ENCODE measurements at places on chromosomes 2 and 18. TPM values are rescaled to one million over a fixed set of nuclear protein-coding genes. Genes with fewer than 3 reads are reported as not detected.

GRCh38 chr2:11810237-11810977 is 64.0 kb downstream of the LPIN1 start:
- no peak for DNase-seq

GRCh38 chr2:25155401-25155800 is 13.0 kb downstream of the POMC start:
- DNase-seq = no peak

The UGT1A10 gene
- total RNA-seq = 12.4 TPM

DNA sequence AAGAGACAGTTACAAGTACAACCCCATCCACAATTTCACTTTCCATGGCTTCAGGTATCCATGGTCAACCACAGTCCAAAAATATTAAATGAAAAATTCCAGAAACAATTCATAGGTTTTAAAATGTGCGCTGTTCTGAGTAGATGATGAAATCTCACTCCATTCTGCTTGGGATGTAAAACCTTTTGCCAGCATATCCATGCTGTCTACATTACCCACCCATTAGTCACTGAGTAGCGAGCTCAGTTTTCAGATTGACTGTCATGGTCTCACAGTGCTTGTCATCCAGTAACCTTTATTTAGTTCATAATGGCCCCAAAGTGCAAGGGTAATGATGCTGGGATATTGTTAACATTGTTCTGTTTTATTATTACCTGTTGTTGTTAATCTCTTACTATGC is 40.5 kb downstream of the SMAD4 start:
- no peak for DNase-seq

- no peak for DNase-seq
These were observed 32.5 kb upstream of the CD28 start for GRCh38 chr2:203673933-203674332.

- DNase-seq = no peak
These were observed 1420.3 kb upstream of the PIK3C3 start for GRCh38 chr18:40534723-40535122.

DNA sequence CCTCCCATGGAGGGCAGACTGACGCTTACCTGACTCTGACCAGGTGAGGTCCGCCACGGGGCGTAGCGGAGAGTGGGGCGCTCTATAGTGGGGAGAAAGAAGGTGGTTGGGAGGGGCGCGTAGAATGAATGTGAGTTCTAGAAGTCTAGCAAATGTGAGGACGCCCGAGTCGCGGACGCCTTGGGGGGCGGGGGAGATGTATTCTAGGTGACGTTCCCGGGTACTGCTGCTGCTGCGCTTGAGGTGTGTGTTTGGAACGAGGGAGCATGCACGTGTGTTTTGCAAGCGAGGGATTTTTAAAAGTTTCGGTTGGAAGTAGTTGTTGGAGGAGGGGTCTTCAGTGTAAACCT is 758 bp downstream of the RIF1 start:
- DNase-seq = no peak

DNA sequence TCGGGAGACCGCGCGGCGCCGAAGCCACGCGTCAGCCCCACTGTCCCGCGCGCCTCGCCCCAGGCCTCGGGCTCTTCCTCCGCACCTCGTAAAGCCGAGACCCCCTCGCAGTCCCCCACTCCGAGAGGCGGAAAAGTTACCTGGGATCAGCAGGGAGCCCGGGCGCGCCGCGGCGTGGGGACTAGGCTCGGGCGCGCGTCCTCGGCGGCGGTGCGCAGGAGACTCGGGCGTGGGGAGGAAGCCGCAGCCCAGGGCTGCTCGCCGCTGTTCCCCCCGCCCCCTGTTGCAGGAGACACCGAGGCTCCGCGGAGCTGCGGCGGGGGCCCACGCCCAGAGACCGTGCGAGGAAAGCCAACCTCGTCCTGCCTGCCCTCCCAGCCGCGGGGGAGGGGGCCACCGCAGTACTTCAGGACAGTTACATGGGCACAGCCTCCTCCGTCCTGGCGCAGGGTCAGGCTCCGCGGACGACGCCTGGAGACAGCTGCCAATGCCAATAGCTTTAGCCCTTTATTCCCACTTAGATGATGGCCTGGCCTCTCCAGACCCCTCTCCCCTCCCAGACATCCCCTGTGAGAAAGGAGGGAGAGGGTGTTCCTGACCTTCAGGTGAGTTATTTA is at the start of gene EPB41L3:
TSS of gene EPB41L3 (minus strand) at position 225 of the 617 bp plus-strand sequence. CDS start 54,814 bp downstream, outside the sequence.
- DNase-seq = no peak

DNA sequence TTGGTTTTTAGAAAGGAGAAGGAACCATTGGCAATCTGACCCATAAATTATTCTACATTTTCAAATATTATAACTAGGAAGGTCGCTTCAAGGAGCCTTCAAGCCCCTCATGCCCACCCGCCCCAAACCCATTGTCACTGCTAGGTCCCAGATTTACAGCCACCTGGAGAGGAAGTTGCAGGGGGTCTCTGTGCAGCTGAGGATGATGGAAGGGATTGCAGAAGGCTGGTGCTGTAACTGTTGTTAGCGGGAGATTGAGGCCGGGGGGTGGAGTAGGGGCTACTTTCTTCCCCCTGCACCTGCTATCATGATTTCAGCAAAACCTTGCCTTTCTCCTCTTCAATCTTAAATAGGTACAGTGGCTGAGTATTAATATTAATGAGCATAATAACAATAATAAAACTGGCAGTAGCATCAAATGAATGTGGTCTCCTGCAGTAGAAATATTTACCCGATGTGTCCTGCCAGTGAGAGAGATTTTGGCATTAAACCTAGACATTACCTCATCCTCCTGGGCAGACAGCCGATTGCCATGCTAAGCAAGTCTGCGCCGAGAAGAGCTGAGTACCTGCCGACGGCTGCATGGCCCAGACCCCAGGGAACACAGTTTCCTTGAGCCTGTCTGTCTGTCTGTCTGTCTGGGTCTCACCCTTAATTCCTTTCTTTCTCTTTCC is 225.4 kb downstream of the FAM210A start:
- DNase-seq = no peak

The SLC5A7 gene
- not detected for total RNA-seq

DNA sequence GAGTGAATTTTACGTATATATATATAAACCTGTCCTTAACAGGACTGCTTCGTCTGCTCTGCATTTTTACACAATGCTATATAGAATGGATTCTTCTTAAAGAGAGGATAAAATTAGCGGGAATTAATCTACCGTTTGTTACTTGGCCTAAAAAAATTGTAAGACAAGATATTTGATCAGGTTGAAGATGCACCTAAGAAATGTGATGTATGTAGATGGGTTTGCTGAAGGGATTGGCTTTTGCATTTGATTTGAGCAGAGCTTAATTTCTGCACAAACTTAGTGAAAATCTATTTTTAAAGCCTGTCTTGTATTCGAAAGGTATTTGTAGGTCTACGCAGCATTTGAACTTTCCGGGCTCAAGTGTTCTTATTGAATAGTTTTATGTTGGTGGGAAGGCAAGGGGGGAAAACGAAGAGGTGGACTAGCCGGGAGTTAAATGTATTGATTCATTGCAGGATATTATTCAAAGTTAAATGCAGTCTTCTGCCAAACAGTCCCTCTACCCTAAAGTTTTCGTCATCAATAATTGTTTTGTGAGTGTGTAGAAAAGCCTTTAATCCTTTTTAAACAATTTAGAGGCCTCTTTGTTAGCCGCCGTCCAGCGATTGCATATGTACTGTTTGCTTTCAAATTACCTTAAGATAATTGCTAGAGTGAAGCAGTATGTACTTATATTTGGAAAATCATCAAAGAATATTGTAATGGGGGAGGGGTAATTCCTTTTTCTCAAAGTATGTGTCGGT is 1.2 kb downstream of the PPP1CB start:
- no peak for DNase-seq

- DNase-seq = no peak
These were observed 144.1 kb upstream of the SETBP1 start for GRCh38 chr18:44536619-44537018.

DNA sequence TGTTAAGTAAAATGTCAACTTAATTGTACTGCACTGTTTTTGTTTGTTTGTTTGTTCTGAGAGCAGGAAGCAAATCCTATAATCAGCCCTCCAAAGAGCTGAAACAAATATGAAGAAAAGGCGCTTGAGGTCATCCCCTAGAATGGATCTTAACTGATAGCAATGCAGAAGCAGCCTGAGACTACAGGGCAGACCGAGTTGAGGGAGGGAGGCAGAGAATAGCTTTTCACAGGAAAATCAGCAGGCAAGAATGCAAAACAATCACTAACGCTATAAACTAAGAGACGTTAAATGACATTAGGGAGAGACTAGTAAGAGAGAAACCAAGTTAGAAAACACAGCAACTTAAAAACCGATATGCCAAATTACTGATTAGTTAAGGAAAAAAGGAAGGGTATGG is 37.2 kb downstream of the GALNT1 start:
- DNase-seq = no peak

DNA sequence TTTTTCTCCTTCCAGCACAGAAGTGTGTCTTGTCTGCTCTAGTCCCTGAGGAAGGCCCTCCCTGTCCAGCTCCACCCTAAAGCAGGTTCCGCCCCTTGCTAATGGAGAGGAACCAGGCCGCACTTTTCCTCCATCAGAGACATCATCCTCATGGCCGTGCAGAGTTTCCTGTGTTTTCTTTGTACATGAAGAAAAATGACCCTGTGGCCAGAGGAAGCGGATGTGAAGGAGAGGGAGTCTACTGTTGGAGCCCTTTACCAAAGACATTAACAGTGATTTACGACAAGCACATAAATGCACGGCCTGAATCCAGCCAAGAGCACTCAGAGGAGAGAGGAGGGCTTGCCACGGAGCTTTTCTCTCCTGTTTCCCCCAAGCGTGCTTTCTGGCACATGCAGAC is 109.5 kb downstream of the RNF144A start:
- DNase-seq = no peak

The HIBCH gene
- 20.9 TPM for total RNA-seq

- no peak for DNase-seq
These were observed 340.4 kb downstream of the NRXN1 start for GRCh38 chr2:50691513-50691912.

The ANKRD30BL gene
- not detected for total RNA-seq

DNA sequence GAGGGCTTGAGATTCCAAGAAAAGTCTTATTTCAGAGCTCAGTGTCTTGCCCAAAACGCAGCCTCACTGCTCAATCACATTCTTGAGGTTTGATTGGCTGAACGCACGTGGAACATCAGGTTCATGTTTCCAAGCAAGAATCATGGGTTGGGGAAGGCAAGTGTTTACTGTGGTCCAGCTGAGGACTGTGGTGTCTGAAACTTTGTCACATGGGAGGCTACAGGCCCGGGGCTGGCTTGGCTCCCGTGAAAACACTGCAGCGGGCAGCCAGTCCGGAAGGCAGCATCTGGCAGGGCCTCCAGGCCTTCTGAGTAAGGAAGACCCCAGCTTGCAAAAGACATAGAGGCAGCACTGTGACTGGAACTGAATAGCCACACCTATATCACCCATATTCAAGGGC is 84.7 kb downstream of the POLR1A start:
- DNase-seq = no peak

GRCh38 chr2:237859082-237859433 is 365 bp upstream of the RAMP1 start:
- no peak for DNase-seq

The C2orf81 gene
- 0.45 TPM for total RNA-seq

GRCh38 chr2:150484006-150484405 is 3.5 kb downstream of the RND3 start:
- DNase-seq = no peak

DNA sequence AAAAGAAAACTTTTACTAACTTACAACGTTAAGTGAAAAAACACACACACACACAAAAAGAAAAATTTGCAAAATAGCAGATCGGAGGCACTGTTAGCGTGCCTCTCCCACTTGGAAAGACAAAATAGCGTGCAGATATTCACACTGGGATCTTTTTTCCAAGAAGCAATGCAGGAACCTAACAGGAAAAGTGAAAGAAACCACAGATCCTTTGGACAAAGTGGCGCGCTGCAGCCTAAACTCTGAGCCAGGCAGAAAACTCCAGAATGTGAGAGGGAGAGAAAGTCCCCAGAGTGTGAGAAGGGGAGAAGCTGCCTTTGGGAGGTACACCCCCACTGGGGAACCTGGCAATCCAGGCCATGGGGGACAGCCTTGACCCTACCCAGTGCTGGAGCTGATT is 70.7 kb upstream of the SERPINE2 start:
- no peak for DNase-seq

DNA sequence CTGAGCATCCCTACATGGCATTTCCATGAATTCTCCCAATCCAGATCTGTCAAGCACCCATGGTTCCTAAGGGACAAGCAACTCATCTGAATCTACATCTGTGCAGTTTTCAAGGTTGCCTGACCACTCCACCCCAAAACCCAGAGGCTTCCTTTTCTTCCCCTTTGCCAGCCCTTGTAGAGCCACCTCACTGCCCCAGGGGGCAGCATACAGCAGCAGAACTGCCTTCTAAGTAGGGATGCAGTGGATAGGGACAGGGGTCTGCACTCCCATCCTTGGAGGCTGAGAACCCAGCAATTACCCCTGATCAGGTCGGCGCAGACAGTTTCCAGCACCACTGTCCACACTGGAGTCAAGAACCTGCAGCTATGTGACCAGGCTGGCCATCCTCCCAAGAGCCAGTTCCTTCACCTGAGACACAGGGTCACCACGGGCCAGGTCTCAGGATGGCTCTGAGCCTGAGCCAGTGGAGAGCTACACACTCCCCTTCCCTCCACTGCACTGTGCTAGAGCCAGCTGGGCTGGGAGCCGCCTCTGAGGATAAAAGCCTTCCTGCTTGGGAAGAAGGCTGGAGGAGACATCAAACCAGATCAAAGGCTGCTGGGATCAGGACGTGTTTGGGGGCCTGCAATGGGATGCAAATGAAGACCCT is 283.1 kb downstream of the CELF4 start:
- DNase-seq = no peak

The PAPOLG gene
- 7.4 TPM for total RNA-seq

The POMC gene
- 3.1 TPM for total RNA-seq

The INPP5D gene
- 4.4 TPM for total RNA-seq

The HADHB gene
- 150 TPM for total RNA-seq

The MARCHF4 gene
- total RNA-seq = not detected

The IER3IP1 gene
- total RNA-seq = 5.3 TPM

- DNase-seq = no peak
These were observed 536.9 kb downstream of the TMX3 start for GRCh38 chr18:68177807-68178702.

The LAPTM4A gene
- 108 TPM for total RNA-seq

The FOXD4L1 gene
- total RNA-seq = not detected

GRCh38 chr2:109206569-109207146 is 77.7 kb downstream of the SH3RF3 start:
- DNase-seq = no peak

DNA sequence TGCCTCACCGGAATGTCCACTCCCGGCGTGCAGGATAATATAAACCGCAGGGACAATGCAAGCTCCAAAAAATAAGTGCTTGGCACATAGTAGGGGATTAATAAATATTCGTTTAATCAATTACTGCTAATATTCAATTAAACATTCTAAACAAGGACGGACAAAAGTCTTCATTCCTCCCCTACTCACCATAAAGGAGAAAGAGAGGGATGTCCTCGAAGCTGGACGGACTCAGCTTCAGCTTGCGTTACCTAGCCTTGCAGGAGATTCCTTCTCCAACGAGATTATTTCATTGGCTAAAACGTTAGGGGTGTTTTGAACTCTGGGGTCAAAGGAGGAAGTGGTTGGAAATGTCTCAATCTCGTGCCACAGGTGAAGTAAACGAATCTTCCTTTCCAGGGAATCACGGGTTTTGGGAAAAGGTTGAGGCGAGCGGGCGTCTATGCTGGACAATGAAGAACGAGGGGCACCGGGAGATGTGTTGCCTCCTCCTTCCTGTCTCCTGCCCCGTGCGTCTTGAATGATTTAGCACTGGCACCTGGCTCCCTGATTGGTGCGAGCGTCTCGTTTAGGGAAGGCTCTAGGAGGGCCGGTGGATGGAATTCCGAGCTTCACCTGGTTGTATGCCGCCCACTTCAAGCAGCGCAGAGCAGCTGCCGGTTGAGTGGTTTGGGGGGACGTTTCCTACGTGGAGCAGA is 2.0 kb upstream of the GAD1 start:
- no peak for DNase-seq

- DNase-seq = no peak
These were observed 363.4 kb downstream of the RPRM start for GRCh38 chr2:153115141-153115540.
